SHP77 treated with DMSO at 0.1 percent for 48 hours (cell line): ENCODE measurements at places on chromosomes 3 and 15.

DNA sequence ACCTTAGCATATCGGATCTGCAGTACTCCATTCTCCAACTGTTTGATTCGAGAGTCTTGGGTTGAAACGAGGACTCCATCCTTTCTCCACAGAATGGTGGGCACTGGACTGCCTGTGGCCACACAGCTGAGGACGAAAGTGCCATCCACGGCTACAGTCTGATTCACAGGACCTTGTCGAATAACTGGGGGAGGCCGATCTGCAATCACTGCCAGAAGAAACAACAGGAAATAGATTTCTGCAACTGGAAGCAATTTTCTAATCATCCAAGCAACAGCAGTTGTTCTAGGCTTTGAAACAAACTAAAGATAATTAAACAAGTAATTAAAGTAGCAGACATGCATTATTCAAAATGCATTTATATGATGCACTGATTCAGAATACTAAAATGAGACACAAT is 1097.7 kb downstream of the ROBO1 start:
- peak; percentile 45 for DNase-seq

DNA sequence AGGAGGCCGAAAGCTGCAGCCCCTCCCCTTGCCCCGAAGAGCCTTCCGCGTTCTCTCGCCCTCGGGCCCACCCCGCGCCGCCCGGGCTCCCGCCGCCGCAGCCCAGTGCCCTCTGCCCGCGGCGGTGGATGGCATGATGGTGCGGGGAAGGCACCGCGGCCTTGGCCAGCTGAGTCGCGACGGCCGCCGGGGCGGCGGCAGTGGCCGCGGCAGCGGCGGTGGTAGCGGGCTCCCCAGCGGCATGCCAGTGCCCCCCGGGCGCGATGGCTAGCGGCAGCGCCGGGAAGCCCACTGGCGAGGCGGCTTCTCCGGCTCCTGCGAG is 1.2 kb downstream of the TLNRD1 start:
- no peak for DNase-seq

DNA sequence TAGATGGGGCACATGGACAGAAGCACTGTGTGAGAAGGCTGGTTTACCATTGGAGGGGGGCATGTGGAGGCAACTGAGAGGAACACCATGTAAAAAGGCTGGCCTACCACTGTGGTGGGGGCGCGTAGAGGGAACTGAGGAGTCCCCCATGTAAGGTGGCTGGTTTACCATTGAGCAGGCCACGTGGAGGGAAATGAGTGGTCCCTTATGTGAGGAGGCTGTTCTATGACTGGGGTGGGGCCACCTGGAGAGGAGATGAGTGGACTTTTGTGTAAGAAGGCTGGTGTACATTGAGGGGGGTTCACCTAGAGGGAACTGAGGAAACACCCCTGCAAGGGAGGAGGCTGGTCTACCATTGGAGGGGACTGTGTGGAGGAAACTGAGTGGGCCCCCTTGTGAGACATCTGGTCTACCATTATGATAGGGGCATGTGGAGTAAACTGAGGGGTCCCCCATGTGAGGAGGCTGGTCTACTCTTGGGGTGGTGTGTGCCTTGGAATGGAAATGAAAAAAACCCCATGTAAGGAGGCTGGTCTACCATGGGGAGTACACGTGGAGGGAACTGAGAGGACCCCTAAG is 156.9 kb downstream of the FBLN2 start:
- DNase-seq, result no peak

- no peak for DNase-seq
Observed at GRCh38 chr3:47019201-47019600, 39.7 kb downstream of the NBEAL2 start.

- no peak for DNase-seq
Observed at GRCh38 chr3:126464494-126464893, 11.2 kb downstream of the ZXDC start.

- DNase-seq, result no peak
Observed at GRCh38 chr3:58487140-58487886, 4.6 kb upstream of the KCTD6 start.

DNA sequence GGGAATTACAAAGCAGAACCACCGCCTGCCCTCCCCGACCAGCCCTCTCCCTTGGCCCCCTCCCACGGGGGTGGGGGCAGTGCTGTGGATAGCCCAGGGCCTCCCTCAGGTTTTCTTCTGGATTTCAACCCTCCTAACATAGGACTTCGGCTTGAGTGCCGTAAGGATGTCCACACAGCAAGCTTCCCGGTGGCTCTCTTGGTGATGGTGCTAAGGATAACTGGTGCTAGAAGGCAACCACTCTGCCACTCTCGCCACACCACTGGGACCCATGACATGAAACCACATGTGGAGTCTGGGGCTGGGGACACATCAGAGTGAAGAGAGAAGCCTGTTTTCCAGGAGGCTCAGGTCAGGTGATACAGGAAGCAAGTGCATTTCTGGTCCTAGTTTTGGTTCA is 35.4 kb downstream of the SCN5A start:
- DNase-seq, result no peak

DNA sequence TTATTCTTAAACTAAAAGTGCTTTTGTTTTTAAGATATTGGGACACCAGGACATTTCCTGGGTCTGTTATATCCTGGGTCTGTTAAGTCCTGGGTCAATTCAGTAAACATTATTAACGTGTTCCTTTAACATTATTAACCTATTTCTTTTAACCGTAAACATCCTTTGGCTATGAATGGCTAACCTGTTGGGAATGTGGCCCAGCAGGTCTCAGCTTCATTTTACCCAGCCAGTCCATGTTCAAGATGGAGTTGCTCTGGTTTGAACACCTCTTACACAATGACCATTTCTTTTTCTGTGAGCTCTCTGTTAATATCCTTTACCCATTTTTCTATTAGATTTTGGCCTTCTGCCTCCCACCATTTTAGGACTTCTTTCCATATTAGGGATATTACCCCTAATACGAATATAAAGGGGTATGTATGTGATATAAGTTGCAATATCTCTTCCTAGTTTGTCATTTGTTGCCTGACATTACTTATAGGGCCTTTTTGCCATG is 88.9 kb upstream of the NEDD4 start:
- DNase-seq, result no peak

DNA sequence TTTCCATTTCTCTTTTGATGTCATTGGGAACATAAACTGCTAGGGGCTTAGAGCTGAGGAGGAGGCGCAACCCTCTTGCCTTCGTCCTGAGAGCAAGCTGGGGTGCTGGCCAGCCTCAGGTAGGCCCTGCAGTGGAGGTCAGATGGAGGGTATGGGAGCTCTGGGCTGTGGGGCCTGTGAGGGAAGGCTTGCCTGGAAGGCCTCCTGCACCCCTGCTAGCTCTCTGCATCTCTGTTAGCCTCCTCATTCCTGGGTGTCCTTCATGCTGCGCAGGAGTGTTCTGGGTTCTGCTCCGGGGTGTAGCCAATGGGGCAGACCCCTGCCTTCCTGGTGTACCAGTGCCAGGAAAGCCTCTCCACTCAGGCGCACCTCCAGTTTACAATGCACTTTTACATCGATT is 11.8 kb downstream of the GP5 start:
- no peak for DNase-seq

DNA sequence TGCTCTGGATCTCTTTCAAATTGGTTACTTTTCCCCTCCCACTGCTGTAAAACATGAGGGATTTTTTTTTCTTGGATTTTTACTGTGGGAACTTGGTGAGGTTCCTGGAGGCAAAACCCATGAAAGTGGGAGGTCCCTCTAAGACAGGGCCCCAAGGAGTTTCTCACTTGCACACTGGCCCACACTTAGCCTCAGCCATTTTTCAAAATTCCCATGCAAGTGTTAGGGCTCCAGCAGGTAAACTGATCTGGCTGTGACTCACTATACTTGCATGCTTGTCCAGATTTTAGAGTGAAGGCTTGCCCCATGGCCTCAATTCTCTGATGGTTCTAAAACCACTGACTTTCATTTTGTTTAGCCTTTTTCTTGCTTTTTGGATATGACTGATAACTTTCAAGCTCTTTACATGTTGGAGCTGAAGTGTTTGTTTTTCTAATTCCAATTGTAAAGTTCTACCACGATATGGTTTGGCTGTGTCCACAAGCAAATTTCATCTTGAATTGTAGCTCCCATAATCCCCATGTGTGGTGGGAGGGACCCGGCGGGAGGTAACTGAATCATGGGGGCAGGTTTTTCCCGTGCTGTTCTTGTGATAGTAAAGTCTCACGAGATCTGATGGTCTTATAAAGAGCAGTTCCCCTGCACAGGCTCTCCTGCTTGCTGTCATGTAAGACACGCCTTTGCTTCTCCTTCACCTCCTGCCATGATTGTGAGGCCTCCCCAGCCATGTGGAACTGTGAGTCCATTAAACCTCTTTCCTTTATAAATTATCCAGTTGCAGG is 37.7 kb downstream of the MCCC1 start:
- no peak for DNase-seq

DNA sequence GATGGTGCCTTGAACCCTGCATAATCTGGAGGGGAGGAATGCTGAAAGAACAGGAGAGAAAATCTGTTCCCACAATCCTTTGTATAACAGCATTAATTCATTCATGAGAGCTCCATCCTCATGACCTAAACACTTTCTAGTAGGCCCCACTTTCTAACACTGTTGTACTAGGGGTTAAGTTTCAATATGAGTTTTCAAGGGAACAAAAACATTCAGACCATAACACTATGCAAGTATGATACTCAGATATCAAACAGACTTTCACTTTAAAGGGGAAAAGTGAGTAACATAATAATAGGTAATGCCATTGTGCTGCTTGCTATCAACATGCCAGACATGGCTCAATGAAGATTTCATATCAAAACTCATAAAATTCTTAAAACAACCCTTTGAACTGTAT is 32.4 kb upstream of the PLSCR2 start:
- no peak for DNase-seq

- no peak for DNase-seq
Observed at GRCh38 chr3:47409688-47410416, 29.0 kb downstream of the PTPN23 start.

- DNase-seq, result no peak
Observed at GRCh38 chr15:26455828-26456227, 317.0 kb downstream of the GABRB3 start.

DNA sequence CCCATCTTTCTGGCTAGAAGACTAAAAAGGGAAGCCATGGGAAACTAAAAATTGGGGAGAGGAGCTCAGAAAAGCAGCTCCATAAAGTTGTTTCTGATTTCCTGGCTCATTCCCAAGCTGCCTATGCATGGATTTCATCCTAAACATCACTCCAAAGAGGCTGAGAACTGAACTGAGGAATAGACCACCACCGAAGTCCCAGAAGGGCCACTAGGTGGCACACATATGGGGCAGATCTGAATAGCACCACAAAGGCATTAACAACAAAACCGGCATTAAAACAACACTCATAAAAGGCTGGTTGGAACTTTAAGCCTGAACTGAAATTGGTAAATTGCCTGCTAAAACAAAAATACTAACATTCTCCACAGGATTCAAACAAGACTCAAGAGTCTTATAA is 106.3 kb downstream of the PLD1 start:
- peak; percentile 10 for DNase-seq

GRCh38 chr3:112546216-112546759 is 15.5 kb downstream of the ATG3 start:
- no peak for DNase-seq

GRCh38 chr3:16936233-16936632 is 51.5 kb downstream of the PLCL2 start:
- DNase-seq, result no peak

- no peak for DNase-seq
Observed at GRCh38 chr3:69683082-69683806, 56.0 kb upstream of the MITF start.

GRCh38 chr3:127940116-127940515 is 25.1 kb downstream of the KBTBD12 start:
- no peak for DNase-seq

DNA sequence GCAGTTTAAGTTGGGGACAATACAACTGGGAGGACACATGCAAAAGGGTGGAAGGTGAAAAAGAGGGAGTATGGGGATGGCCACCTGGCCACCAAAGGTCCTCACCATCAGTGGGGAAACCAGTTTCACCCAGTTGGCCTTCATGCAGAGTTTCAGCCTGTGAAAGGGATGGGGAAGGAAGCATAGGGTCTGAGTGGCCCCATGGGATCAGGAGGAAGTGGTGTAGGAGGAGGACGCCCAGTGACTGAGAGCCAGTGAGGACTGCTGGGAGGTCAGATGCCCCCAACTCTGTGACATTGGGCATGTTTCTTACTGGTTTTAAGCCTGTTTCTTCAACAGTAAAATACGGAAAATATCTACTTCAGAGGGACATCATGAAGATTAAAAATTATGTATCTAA is 16.3 kb downstream of the BCL2A1 start:
- no peak for DNase-seq

DNA sequence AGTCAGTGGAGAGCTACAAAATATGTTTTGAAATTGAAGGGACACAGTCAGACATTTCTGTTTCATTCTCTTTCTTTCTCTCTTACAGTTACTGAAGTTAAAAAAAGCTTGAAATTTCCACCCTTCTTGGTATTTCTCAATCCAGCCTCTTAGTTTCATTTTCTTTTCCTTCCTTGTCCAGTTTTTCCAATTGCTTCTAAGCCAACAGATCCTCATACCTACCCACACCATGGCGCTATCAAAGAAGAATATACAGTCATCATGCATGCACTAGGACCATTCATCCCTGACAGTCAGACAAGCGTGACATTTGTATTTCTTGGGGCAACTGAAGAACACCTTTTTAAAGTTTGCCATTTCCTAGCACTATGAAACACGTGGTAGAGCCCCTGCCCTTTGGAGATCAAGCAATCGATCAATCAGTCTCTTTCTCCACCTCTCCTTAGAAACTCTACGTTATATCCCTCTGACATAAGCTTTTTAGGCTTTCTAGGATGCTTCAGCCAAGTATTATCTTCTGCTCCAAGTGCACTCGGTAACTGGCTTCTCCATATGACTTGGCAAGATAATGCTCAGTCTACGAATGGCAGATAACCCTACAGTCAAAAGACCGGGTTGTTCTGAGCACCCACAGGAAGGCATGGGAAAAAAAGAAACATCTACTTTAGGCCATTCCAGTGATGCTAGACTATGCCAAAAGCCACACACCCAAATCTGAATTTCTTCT is 65.4 kb downstream of the FBN1 start:
- no peak for DNase-seq

- no peak for DNase-seq
Observed at GRCh38 chr3:161793194-161793930, 296.8 kb downstream of the OTOL1 start.

GRCh38 chr15:45386420-45386819 is 8.1 kb upstream of the GATM start:
- no peak for DNase-seq

DNA sequence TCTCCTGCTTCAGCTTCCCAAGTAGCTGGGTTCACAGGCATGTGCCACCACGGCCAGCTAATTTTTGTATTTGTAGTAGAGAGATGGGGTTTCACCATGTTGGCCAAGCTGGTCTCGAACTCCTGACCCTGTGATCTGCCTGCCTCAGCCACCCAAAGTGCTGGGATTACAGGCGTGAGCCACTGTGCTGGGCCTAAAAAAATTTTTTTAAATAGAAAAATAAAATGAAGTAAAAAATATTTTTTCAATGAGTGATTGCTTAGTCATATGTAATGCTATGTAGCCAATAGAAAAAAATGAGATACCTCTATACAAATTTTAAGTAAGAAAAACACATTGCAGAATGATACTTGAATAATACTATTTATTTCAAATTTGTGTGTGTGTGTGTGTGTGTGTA is 27.9 kb upstream of the SLC30A4 start:
- no peak for DNase-seq

GRCh38 chr3:117547956-117548550 is 838.5 kb downstream of the TUSC7 start:
- DNase-seq, result no peak
